ENCODE measurements at places on chromosomes 1 and 21. TPM values are rescaled to one million over a fixed set of nuclear protein-coding genes. Genes with fewer than 3 reads are reported as not detected.

- H3K4me1 ChIP-seq: peaks cover 2% of the 10 kb centered on the region
- H3K27me3 ChIP-seq: no peaks in the 10 kb centered on the region
- H3K27ac ChIP-seq: no peak overlapping the region
Measured at GRCh38 chr1:8862528-8862927, 16.0 kb downstream of the ENO1 start.

GRCh38 chr1:15188678-15189077 is 35.1 kb downstream of the TMEM51 start:
- H3K4me3 ChIP-seq: no peak overlapping the region
- no peak overlapping the region for H3K27ac ChIP-seq
- H3K36me3 ChIP-seq: no peaks in the 10 kb centered on the region
- DNase-seq: no peak
- H3K4me1 ChIP-seq: peaks cover 20% of the 10 kb centered on the region

CRP gene
- not detected for total RNA-seq

CELA3B gene
- total RNA-seq: not detected

CAMK2N1 gene
- 79.9 TPM for total RNA-seq

All from fibroblast of lung (primary cell).